Left ventricle myocardium superior (tissue), 1 donor: ENCODE measurements at places on chromosomes 7 and 10. TPM values are rescaled to one million over a fixed set of nuclear protein-coding genes. Genes with fewer than 3 reads are reported as not detected.
A peak's percentile ranks its signal among the peaks of the same experiment; 100 is the strongest.

DNA sequence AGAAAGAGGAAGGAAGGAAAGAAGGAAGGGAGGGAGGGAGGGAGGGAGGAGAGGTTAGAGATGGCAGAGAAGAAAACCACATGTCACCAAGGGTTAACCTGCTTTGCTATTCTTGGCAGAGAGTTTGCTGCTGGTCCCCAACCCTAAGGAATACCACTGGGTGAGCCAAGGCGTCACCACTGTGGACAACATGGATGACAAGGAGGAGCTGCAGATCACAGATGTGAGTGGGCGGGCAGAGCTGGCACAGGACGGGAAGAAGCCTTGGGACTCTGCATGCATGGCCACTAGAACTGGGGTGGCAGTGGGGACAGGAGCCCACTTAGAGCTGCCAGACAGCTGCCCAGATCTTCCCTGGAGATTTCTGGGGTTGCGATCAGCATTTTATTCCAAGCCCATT, 17.2 kb upstream of the MYH16 start:
- no peak for DNase-seq

GRCh38 chr7:14137676-14138075, 148.2 kb upstream of the ETV1 start:
- no peak for DNase-seq

DNA sequence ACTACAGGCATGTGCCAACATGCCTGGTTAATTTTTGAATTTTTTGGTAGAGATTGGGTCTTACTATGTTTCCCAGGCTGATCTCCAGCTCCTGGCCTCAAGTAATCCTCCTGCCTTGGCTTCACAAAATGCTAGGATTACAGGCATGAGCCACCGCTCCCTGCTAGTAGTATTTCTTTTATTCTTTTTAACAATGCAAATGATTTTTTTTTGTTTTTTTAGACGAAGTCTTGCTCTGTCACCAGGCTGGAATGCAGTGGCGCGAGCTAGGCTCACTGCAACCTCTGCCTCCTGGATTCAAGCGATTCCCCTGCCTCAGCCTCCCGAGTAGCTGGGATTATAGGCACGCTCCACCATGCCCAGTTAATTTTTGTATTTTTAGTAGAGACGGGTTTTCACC, 58.1 kb downstream of the SVIL start:
- DNase-seq: no peak

GRCh38 chr7:139674341-139674740, 103.5 kb downstream of the HIPK2 start:
- no peak for DNase-seq

DNA sequence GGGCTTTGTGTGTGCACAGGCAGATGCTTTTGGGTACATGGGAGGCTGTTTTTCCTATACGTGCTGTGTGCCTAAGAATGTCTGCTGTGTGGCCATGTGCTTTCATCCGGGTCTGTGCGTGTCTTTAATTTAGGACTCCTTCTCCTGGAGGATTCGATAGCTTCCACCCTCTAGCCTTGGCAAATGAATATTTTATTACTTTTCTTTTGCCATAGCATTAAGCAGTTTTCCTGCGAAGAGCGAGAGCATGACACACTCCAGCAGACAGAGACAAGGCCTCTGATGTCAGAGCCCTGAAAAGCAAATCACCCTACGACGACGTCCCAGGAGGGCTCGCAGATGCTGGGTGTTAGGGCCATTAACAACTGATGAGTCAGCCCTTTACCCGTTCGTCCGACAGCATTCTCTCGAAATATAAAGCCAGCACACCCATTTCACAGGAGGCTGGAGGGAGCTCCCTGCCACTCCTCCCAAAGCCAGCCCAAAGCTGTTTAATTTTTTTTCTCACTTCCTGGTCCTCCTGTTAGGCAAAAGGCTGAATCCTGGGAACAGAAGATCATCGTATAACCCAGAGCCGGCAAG, 311.3 kb upstream of the ZMIZ1 start:
- no peak for DNase-seq

DNA sequence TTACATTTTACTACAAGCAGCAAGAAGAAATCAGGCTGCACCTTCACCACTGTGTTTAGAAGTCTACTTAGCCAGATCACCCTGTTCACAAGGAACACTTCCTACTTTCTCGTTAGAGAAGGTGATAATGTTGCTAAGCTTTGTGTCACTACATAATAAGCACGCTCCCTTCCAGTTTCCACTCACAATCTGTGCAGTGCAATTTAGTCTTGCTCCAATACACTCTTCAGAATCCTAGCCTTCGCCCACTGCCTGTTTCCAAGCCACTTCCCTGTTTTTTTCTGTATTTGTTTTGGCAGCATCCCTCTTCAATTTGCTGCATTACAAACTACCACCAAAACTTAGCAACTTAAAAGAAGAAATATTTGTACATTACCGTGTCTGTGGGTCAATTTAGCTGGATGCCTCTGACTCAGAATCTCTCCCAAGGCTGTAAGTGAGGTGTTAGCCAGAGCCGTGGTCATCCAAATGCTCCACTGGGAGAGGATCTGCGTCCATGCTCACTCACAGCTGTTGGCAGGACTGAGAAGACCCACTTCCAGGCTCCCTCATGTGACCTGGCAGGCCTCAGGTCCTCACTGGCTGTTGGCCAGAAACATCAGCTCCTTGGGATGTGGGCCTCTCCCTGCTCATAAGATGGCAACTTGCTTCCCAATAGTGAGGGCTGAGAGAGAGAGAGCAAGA, 110.4 kb downstream of the PON1 start:
- peak; percentile 83 for DNase-seq

The TAS2R39 gene
- not detected for total RNA-seq
